ENCODE measurements at places on chromosomes 16 and 17. TPM values are rescaled to one million over a fixed set of nuclear protein-coding genes. Genes with fewer than 3 reads are reported as not detected.

DNA sequence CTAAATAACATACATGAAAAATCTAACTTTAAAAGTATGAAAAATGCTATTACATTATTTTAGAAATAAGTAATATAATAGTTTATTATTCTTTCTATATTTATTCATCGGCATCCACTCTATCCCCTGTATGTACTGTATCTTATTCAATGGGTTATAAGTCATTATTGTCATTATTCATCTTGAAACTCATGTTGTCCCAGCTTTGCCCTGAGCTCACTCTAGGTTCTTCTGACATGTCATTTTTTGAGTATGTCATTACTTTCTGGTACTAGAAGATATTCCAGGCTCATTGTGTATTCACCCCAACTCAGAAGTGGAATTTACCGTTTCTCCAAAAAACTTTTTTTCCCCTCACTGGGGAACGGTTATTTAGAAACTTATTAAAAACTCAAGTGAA, 53.0 kb upstream of the MNT start:
- peaks cover 15% of the 10 kb centered on the region for H3K36me3 ChIP-seq
- no peak for DNase-seq
- no peak overlapping the region for H3K4me3 ChIP-seq
- peaks cover 5% of the 10 kb centered on the region for H3K4me1 ChIP-seq
- H3K27me3 ChIP-seq = no peaks in the 10 kb centered on the region

GRCh38 chr16:70364399-70364798, 17.7 kb downstream of the DDX19A start:
- peaks cover 44% of the 10 kb centered on the region for H3K36me3 ChIP-seq
- H3K27ac ChIP-seq = no peak overlapping the region
- no peak overlapping the region for H3K4me3 ChIP-seq

GRCh38 chr17:58320163-58320558, 8.4 kb downstream of the TSPOAP1 start:
- H3K27ac ChIP-seq = no peak overlapping the region
- no peak for DNase-seq
- no peak overlapping the region for H3K4me3 ChIP-seq
- H3K36me3 ChIP-seq = peaks cover 36% of the 10 kb centered on the region
- H3K4me1 ChIP-seq = peaks cover 17% of the 10 kb centered on the region
- no peaks in the 10 kb centered on the region for H3K27me3 ChIP-seq

DNA sequence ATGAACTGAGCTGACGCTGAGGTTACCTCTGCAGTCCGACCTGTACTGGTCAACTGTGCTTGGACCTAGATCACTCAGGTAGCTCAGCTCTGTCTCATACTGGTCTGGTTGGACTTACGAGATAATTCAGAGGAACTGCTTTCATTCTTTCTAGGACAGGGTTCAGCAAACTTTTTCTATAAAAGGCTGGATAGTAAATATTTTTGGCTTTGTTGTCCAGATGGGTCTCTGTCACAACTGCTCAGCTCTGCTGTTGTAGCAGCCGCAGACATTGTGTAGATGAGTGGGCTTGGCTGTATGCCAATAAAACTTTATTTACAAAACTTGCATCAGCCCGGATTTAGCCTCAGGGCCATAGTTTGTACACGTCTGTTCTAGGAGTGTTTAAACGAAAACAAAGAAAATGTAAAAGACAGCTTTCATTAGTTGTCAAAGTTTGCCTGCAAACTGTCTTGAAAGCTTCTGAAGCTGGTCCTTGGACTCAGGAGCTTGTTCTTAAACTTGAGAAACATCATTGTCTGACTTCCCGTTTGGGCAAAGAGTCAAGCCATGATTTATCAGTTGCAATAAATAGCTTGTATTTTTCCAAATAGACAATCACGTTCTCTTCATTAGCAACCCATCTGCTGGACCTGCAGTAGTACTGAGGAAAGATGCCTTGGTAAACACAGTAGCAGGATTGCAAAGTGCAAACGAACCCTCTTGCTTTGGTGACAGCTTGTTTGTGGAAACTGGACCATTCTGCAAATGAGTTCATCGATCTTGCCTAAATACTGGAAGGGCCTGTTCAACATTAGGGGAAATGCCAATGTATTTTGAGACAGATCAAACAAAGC, 253.4 kb downstream of the SNX29 start:
- DNase-seq = no peak
- no peak overlapping the region for H3K27ac ChIP-seq
- H3K36me3 ChIP-seq = no peaks in the 10 kb centered on the region
- no peaks in the 10 kb centered on the region for H3K27me3 ChIP-seq

DNA sequence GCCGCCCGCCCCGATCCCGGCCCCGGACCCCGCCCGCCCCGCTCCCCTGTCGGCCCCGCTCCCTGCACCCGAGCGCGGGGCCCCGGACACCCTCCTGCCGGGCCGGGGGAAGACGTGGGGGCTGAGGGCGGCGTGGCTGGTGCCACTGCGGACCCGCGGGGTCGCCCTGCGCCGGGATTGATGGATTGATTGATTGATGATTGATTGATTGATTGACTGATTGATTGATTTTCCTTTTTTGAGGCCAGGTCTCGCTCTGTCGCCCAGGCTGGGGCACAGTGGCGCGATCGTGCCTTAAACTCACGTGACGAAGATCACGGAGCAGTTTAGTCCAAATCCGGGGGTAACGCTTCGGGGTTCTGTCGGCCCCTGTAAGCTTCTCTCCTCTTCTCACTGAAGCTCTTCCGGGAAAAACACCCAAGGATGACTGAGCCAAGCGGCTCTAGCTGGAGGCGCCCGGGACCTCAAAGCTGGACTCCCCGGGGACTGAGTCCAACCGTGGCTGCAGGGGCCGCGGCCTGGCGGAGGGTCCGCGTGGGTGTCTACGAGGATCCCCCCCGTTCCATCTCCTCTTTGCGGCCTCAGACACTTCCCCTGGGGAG, 40.2 kb upstream of the BHLHA9 start:
- peak overlapping the region; percentile 84 for H3K27ac ChIP-seq
- H3K4me3 ChIP-seq = peak overlapping the region; percentile 92
- H3K27me3 ChIP-seq = peaks cover 52% of the 10 kb centered on the region
- no peak for DNase-seq

DNA sequence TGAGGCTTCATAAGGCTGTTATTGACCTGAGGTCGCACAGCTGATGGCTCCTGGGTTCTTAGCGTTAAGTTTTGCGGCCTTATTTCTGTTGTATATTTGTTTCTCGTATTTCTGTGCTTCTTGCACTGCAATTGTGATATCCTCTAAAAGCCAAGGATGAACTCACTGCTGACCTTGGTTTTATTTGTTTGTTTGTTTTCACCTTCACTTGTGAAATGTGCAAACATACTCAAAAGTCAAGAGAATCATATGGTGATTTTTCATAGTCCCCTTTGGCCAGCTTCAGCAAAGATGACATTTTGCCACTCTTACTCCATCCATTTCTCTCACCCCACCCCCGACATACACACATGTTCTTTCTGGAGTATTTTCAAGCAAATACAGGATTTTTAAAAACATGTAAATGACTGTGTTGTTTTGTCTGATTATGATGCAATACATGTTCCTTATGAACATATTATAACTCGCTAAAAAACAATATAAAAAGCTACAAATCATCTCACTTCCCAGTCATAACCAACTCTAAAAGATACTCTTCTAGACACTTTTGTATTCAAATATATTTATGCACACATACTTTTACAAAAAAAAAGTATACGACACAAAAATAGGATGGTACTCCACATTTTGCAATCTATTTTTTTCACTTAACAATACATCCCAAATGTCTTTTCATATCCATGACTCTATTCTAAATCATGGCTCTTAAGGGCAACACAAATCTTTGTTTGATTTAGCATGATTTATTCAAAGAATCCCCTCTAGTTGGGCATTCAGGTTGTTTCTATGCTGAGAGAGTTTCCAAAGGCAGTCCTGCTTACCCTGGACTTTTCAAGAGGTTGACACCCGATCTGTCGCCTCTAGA, 5.7 kb upstream of the ZCCHC14 start:
- no peak overlapping the region for H3K4me3 ChIP-seq
- DNase-seq = no peak
- peaks cover 14% of the 10 kb centered on the region for H3K4me1 ChIP-seq
- no peak overlapping the region for H3K27ac ChIP-seq

- H3K4me3 ChIP-seq = peak overlapping the region; percentile 98
- H3K27ac ChIP-seq = peak overlapping the region; percentile 93
- peaks cover 57% of the 10 kb centered on the region for H3K4me1 ChIP-seq
- no peak for DNase-seq
Observed at GRCh38 chr17:8222380-8222629, 11.9 kb upstream of the AURKB start.

GRCh38 chr17:70067134-70067533, 7.9 kb upstream of the KCNJ16 start:
- H3K27me3 ChIP-seq = peaks cover 4% of the 10 kb centered on the region
- no peak overlapping the region for H3K4me3 ChIP-seq
- H3K4me1 ChIP-seq = no peaks in the 10 kb centered on the region
- DNase-seq = no peak

GRCh38 chr17:67434061-67434525, 57.0 kb downstream of the PITPNC1 start:
- peak overlapping the region; percentile 32 for H3K4me3 ChIP-seq
- H3K4me1 ChIP-seq = peaks cover 68% of the 10 kb centered on the region
- H3K36me3 ChIP-seq = peaks cover 4% of the 10 kb centered on the region
- H3K27ac ChIP-seq = peak overlapping the region; percentile 83
- H3K27me3 ChIP-seq = no peaks in the 10 kb centered on the region

GRCh38 chr17:40818343-40818732, 4.1 kb downstream of the KRT10 start:
- no peak for DNase-seq
- peaks cover 19% of the 10 kb centered on the region for H3K27me3 ChIP-seq
- H3K36me3 ChIP-seq = peaks cover 26% of the 10 kb centered on the region
- peak overlapping the region; percentile 89 for H3K27ac ChIP-seq
- peak overlapping the region; percentile 89 for H3K4me3 ChIP-seq

TVP23A gene
- total RNA-seq = not detected

- H3K36me3 ChIP-seq = peaks cover 32% of the 10 kb centered on the region
- H3K27ac ChIP-seq = peak overlapping the region; percentile 39
- H3K27me3 ChIP-seq = no peaks in the 10 kb centered on the region
- H3K4me1 ChIP-seq = peaks cover 11% of the 10 kb centered on the region
- DNase-seq = no peak
Observed at GRCh38 chr17:38919316-38920078, 5.9 kb upstream of the LASP1NB start.

GRCh38 chr16:81263470-81264220, 25.2 kb downstream of the BCO1 start:
- H3K27ac ChIP-seq = no peak overlapping the region
- no peaks in the 10 kb centered on the region for H3K36me3 ChIP-seq
- H3K4me1 ChIP-seq = peaks cover 11% of the 10 kb centered on the region
- H3K4me3 ChIP-seq = no peak overlapping the region

SLC16A6 gene
- 2.7 TPM for total RNA-seq

GRCh38 chr17:41520821-41521521, 2.3 kb upstream of the KRT15 start:
- DNase-seq = no peak
- H3K27me3 ChIP-seq = peaks cover 5% of the 10 kb centered on the region
- no peak overlapping the region for H3K27ac ChIP-seq
- no peak overlapping the region for H3K4me3 ChIP-seq

DNA sequence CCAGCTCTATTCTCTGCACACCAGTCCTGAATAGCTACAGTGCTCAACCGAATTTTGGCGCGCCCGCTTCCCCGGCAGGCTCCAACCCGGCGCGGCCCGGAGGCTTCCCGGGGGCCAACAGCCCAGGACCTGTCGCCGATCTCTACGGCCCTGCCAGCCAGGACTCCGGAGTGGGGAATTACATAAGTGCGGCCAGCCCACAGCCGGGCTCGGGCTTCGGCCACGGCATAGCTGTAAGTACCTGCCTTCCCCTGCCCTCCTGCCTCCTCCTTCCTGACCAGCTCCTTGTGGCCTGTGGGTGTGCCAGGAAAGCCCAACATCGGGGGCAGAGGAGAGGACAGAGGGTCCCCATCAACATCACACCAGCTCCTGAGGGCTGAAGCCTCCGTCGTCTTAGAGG, 70.2 kb downstream of the CCDC182 start:
- peaks cover 18% of the 10 kb centered on the region for H3K4me1 ChIP-seq
- no peak overlapping the region for H3K4me3 ChIP-seq
- H3K27me3 ChIP-seq = no peaks in the 10 kb centered on the region
- no peak overlapping the region for H3K27ac ChIP-seq
- H3K36me3 ChIP-seq = peaks cover 11% of the 10 kb centered on the region

- DNase-seq = no peak
- H3K36me3 ChIP-seq = no peaks in the 10 kb centered on the region
- no peak overlapping the region for H3K27ac ChIP-seq
Observed at GRCh38 chr17:34257299-34257985, 2.4 kb downstream of the CCL2 start.

AATK gene
- total RNA-seq = 0.42 TPM

DNA sequence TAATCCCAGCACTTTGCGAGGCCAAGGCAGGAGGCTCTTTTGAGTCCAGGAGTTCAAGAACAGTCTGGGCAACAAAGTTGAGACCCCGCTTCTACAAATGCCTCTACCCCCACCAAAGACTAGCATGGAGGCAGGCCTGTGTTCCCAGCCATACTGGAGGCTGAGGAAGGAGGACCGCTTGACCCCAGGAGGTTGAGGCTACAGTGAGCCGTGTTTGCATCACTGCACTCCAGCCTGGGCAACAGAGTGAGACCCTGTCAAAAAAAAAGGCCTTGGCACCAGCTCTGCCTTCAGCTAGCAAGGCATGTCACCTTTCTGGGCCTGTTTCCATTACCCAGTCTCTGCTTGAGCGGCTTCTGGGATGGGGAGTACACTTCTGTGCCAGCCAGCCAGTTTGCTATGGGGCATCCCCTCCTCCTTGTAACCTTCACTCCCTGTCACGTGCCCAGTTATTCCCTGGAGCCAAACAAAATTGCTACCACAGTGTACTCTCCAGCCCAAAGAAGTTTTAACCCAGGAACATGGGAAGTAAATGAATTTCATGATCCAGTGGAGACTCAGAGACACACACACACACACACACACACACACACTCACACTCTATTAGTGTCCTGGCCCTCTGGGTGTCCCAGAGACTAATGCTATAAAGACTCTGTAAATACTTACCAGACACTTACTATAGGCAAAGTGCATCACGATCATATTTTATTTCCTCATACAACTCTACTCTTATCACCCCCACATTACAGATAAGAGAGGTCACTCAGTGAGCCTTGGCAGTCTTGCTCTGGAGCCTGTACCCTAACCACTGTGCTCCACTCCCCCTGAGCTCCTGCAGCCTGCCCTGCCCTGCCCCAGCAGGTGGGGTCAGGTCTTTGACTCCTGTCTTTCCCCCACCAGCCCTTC, 2.5 kb downstream of the CISD3 start:
- peaks cover 63% of the 10 kb centered on the region for H3K4me1 ChIP-seq
- H3K36me3 ChIP-seq = peaks cover 28% of the 10 kb centered on the region
- no peak for DNase-seq
- H3K27me3 ChIP-seq = no peaks in the 10 kb centered on the region

PDE6G gene
- 3.7 TPM for total RNA-seq

CDR2L gene
- total RNA-seq = 1.4 TPM

- H3K27me3 ChIP-seq = peaks cover 3% of the 10 kb centered on the region
- H3K27ac ChIP-seq = no peak overlapping the region
- no peak for DNase-seq
- H3K36me3 ChIP-seq = peaks cover 8% of the 10 kb centered on the region
Observed at GRCh38 chr16:31402687-31403086, 9.6 kb downstream of the ITGAD start.

RPH3AL gene
- total RNA-seq = 3.7 TPM

- DNase-seq = no peak
- no peaks in the 10 kb centered on the region for H3K27me3 ChIP-seq
- H3K4me3 ChIP-seq = no peak overlapping the region
Observed at GRCh38 chr17:9324864-9325263, 250.8 kb downstream of the STX8 start.

All from activated CD4-positive, alpha-beta T cell treated with anti-CD3 and anti-CD28 coated beads, Interleukin-2, amount 10 ng/mL, durations not matched to agents 24 days and 14 days (primary cell).